ENCODE measurements at places on chromosomes 4 and X. TPM values are rescaled to one million over a fixed set of nuclear protein-coding genes. Genes with fewer than 3 reads are reported as not detected.

The HSFX1 gene
- total RNA-seq = 1.1 TPM

The RTL9 gene
- total RNA-seq = not detected

The AFM gene
- total RNA-seq = not detected

The TCEAL3 gene
- total RNA-seq = 2.5 TPM

The ZCCHC4 gene
- 8.4 TPM for total RNA-seq

The PPP2R2C gene
- not detected for total RNA-seq

The AFF1 gene
- 68.8 TPM for total RNA-seq

The TMEM47 gene
- total RNA-seq = not detected

The CTAG1B gene
- not detected for total RNA-seq

The MEPE gene
- total RNA-seq = not detected

- no peak for DNase-seq
Measured at GRCh38 chr4:24394041-24394440, 190.3 kb downstream of the DHX15 start.

- no peak for DNase-seq
Measured at GRCh38 chr4:70754470-70754869, 32.7 kb downstream of the RUFY3 start.

GRCh38 chr4:174316546-174316945 is 32.8 kb downstream of the CEP44 start:
- no peak for DNase-seq

- no peak for DNase-seq
Measured at GRCh38 chrX:42933187-42933586, 155.2 kb upstream of the PPP1R2C start.

GRCh38 chr4:152935631-152936445 is at the start of gene FHDC1:
FHDC1 (plus strand) TSS chr4:152936323; CDS start chr4:152943058, 6,735 bp downstream.
- DNase-seq = no peak

DNA sequence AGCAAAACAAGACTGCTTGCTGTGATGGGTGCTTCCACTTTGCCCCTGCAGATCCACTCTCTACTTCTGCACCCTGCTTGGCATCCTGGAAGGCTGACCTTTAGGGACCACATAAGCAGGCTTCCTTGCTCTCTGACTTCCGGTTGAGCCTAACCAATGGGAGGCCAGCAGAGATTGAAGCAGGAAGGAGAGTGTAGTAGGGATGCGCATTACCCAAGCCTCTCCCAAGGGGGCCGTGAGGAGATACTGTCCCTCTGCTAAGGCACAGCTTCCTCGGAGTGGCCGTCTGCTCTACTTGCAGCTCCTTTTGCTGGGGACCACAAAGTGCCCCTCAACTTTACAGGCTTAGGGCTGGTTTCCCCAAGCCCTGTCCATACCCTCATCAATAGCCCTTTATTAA is 624.3 kb upstream of the TENM3 start:
- no peak for DNase-seq

DNA sequence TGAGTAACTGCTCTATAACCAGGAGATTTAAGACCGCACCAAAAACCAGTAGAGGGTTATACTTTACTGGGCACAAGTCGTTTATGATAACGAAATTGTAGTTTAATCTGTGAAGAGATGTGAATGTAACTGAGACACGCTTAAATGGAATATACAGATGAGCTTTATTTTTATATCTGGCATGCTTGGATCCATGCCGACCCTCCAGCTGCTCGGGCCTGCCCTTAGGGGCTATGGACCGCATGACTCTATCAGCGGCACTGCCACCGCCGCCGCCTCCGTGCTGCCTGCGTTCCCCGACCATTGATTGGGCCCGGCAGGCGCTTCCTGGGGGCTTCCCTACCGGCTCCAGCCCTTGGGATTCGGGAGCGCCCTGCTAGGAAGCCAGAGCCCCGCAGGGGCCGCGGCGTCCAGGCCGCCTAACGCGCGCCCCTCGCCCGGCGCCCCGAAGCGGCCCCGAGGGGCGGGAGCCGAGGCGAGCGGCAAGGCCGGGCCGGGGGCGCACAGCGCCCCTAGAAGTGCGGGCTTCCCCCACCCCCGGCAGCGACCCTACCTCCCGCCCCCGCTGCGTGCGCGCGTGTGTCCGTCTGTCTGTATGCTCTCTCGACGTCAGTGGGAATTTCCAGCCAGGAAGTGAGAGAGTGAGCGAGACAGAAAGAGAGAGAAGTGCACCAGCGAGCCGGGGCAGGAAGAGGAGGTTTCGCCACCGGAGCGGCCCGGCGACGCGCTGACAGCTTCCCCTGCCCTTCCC is at the start of gene NFKB1:
Gene NFKB1, plus strand, starts transcription at position 664 of the 751 bp plus-strand sequence. CDS start 24,160 bp downstream, outside the sequence.
- DNase-seq = peak; percentile 78

DNA sequence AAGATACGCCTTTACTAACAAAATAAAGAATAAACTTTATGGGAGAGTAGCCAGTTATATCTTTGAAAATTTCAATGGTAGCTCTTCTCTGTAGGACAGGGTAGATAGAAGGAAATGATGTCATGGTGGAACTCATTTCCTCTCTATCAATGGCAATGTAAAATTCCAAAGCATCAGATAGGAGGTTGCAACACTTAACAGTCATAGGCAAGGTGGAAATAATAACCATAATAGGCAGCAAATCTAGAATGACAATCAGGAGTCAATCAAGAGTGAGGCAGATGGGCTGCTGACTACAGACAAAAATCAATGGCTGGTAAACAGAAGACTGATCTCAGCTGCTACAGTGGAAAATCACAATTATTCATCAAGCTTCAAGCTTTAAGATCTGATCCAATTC is 53.9 kb upstream of the TET2 start:
- no peak for DNase-seq

- DNase-seq = no peak
Measured at GRCh38 chr4:168540086-168540485, 43.2 kb downstream of the PALLD start.

GRCh38 chr4:137576446-137576845 is 44.2 kb upstream of the PCDH18 start:
- no peak for DNase-seq

DNA sequence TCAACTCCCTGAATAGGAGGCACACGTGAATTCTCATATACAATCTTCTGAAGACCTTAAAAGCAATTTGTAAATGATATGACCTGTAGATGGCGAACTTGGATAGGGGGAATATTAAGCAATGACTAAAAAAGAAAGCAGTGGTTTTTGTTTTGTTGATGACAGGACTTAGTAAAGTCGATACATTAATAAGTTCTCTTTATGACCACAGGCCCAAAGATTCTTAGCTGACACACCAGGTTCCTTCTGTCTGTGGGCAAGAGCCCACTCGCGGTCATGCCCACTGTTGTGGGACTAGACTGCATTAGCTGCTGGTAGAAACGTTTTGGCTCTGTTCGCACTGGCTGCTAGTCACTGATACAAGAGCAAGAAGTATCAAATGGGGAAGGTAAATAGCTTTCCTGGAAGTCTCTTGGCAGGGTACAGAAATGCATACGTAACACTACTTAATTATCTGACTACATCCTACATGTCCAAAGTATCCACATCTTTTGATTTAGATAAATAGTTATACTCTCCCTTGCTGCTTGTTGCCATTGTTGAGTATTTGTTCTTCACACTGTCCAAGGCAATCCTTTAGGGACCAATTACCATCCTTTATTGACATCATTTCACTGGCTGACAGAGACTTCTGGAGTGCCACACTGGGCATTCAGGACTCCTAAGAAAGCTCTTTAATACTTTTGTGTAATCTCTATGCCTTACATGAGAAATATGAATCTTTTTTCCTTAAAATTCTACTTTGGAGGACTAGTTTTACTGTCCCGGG is 31.0 kb downstream of the ALPK1 start:
- DNase-seq = no peak

DNA sequence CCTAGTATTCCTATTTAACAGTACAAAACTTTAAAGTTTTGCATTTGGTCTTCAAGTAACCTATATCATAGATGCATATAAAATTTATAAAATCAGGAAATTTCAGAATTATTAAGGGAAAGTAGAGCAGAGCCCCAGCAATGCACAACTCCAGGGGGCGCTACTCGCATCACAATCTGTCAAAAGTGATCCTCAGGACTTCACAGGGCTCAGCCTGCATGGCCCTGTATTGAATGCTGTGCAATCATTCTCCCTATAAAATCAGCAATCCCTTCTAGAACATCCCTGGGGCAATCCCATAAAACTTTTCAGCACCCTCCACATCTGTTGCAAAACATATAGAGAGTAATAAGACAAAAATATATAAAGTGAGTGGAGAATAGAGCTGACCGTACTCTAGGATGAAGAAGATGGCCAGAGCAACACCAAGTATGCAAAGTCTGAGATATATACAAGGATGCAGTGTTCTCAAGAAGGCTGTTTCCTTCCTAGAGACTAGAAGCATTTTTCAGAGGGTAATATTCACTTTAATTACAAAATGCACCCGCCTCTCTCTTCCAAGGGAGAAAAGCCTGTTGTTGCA is 12.5 kb upstream of the PPARGC1A start:
- no peak for DNase-seq

GRCh38 chr4:187550256-187550950 is 445.2 kb upstream of the ZFP42 start:
- DNase-seq = no peak

GRCh38 chrX:69228732-69229131 is 63.5 kb upstream of the PJA1 start:
- DNase-seq = no peak

GRCh38 chrX:130055103-130055502 is 55.2 kb downstream of the ELF4 start:
- no peak for DNase-seq

DNA sequence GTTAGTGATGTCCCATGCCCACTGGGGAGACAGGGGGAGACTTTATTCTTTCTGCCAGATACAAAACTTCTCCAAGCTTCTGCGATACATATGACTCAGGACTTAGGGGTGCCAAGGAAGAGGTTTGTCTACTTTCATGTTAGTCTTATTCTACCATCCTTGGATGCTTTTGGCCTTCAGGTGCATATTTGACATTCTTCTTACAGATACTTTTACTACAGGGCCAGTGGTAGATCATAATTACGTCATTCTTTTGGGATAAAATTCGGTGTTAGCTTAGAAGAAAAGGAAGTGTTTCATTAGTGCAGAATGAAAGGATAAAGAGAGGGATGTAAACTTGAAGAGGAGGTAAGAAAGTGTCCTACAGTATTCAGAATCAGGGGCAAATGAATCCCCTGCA is 245.2 kb downstream of the THOC2 start:
- DNase-seq = no peak

DNA sequence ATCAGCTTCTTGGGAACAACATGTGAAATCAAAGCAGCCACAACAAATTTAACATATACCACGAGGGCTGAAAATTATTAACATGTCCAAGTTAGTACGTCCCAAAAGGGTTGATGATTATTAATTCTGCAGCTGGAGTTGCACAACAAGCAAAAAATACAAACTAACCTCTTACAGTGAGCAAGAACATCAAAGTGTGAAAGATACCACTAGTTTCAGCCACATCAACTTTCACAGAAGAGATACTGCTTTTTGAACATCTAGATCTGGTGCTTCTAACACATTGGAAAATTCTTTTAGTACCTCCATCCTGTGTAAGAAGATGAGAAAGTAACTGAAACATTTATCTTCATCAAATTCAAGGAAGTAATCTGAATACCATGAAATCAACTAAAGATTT is 334.1 kb downstream of the PCDH7 start:
- DNase-seq = no peak

- no peak for DNase-seq
Measured at GRCh38 chr4:47525154-47525819, 40.2 kb downstream of the ATP10D start.

GRCh38 chr4:146245850-146246249 is 31.5 kb downstream of the REELD1 start:
- DNase-seq = no peak

DNA sequence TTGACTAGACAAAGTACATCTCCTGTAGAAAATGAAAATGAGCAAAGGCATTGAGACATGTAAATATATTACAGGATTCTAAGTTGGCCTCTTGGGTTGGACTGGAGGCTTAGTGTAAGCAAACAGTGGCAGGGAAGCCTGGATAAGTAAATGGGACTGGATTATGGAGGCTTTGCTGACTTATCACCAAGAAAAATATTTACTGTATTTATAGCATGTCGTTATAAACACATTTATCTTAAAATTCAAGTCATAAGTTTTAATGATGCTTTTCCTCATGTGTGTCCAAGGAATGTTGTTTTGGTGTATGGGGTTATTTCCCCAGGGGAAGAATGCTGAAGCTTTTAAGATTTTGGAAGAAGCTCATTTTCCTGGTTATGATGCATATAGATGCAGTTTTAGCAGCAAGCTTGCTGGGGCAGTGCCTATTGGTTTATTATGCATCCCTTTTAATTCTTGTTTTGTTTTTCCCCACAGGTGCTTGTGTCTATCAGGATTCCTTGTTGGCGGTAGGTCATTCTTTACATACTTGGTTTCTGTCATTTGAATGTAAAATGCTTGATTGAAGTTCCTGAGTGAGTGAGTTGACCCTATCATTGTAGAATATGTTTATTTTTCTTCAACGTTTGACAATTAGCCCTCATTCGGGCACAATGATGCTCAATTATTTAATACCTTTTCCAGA is 8.5 kb downstream of the FRAS1 start:
- no peak for DNase-seq

GRCh38 chr4:95092766-95093165 is 335.0 kb downstream of the BMPR1B start:
- no peak for DNase-seq

DNA sequence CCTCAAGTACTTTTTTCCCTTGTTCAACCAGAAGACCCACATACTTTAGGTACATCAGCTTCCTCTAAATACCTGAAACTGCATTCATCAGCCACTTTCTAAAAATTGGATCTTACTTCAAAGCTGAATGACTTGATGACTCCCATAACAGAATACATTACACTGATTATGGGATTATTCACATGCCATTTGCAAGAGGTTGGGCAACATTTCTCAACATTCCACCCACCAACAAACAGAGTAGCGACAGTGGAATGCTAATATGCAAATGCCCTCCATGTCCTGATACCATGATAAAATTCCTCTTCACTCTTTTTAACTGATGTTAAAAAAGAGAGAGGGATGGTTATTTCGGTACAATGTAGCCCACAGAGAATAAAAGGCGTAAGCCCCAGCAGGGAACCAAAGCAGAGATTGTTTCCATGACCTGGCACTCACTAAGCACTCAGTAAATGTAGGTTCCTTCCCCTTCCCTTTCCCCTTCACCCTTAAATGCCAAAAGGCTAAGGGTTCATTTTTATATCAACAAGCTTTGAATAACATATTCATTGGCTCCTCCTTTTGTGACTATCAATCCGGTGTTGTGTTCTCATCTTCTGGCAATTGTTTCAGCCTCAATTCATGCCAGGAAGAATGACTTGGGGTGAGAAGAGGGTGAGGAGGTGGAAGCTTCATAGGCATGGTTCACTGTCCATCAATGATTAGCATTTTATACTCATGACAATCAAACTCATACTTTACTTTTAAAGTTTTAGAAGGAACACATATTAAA is 317.2 kb downstream of the DHX15 start:
- DNase-seq = no peak

GRCh38 chr4:174317531-174317930 is 33.8 kb downstream of the CEP44 start:
- DNase-seq = no peak

DNA sequence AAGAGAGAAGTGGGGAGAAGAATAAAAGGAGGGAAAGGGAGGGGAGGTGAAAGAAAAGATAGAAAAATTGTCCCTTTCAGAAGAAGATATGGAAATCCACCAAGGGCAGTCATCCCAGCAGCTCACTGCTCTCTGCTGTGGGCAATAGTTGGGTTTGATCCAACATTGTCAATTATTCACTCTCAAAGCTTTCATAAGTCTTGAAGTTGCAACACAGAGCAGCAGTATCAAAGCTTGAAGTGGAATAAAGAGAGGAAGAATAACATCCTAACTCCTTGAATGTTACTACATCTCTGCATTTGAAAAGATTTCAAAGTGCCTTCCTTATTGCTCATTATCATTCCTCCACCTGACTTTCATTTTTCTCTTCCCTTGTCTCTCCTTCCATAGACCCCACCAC is 62.3 kb upstream of the HHIP start:
- DNase-seq = no peak
